AML-193 (cell line): ENCODE measurements at places on chromosomes 12 and 14.

DNA sequence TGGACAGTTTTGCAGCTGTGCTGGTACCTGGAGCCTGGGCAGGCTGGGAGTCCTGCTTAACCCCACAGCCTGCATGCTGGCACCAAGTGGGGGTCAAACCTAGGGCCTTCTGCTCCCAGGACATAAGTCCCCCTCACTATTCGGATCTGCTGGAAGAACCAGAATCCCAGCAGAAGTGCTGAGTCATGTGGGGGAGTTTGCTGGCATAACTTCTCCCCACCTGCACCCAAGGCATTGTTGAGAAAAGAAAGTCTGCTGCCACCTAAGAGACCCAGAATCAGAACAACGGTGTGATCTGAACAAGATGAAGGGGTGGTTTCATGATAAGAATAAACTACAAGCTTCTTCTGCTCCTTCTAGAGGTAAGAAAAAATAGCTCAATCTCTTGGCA, 102.7 kb downstream of the RBM19 start:
- DNase-seq = no peak

DNA sequence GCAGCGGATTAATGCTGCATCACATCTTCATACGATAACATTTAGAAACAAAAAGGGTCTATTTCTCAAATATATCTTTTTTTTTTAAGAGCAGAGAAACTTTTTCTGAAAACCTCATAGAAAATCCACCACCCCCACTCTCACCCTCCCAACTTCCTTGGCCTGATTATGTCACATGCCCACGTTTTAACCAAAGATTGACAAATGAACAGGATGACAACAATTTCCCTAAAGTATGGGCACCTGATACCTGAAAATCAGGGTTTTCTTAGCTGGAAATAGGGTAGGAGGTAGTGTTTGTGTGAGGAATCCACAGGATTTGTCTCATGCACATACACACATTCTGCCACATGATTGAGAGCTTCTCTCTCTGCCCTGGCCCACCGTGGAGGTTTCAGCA, 74.7 kb upstream of the MDM1 start:
- no peak for DNase-seq

DNA sequence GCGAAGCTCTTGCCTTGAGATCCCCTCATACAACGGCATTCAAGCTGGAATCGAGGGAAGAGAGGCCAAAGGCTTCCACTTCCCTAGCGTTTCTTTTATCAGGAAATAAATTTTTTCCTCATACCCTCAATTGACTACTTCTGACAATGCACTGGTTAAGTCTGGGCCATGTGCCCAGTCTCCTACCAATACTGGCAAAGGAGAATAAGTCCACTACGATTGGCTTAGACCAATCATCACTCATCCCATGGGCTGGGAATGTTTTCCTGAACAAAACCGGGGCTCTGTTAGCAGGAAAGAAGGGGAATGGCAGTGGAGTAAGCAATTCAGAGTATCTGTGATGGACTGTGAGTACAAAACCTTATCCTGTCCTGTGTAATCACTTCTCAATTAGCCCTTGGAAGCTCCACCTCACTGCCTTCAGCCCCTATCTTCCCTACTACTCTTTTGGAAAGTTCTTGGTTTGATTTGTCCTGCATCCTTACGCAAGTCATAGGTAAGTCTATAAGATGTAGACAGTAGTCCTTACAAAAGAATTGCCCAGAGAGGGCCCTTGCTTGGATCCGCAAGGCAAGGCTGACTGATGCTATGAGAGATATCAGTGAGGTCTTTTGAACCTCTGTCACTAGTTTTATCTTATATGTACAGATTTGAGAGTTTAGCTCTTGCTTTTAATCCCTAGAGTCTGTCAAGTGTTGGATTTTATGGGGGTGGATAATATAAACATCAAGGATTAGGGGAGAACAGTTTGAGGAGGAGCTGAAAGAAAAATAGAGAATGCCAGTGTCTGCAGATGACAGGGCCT, 36.3 kb upstream of the CDK17 start:
- no peak for DNase-seq

- no peak for DNase-seq
Observed at GRCh38 chr12:27177706-27178105, 66.4 kb upstream of the STK38L start.

GRCh38 chr14:51614707-51615106, 37.0 kb upstream of the FRMD6 start:
- no peak for DNase-seq

- DNase-seq = no peak
Observed at GRCh38 chr12:88428350-88428749, 151.9 kb downstream of the KITLG start.

DNA sequence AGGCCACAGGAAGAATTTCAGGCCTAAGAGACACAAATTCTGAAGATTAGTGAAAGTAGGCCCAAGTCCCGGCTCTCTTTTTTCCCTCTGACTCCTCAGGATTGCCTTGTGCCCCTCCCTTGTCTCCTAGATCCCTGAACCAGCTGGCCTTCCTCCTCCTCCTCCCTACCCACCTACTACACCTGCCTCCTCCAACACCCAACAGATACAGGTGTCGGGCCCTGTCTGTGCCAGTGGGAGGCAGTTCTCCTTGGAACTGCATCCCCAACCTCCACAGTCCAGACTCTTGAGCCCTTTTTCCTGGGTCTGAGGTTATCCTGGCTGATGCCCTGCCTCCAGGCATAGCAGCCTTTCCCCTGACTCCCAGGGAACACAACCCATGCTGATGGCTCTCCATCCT, 1.8 kb downstream of the PPP1R1A start:
- no peak for DNase-seq

- no peak for DNase-seq
Observed at GRCh38 chr12:123410041-123410412, 26.1 kb downstream of the KMT5A start.

DNA sequence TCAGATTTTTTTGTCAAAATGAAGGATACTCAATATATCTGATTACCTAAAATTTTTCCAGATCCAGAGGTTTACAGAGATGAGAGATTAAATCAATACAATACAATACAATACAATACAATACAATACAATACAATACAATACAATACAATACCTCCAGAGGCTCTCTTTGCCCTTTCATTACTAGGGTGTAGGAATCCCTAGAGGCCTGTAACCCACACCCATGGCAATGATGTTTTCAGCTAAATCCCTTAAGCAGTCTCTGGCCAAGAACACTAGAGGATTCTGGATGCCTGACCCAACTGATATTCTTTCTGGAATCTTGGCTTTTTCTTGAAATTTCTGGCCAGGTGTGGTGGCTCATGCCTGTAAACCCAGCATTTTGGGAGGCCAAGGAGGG, 23.7 kb upstream of the AEBP2 start:
- DNase-seq = no peak

- no peak for DNase-seq
Observed at GRCh38 chr14:102008891-102009290, 44.5 kb downstream of the DYNC1H1 start.

GRCh38 chr12:101038289-101038871, 171.7 kb downstream of the SLC5A8 start:
- no peak for DNase-seq

- no peak for DNase-seq
Observed at GRCh38 chr12:31834150-31834549, 105.3 kb upstream of the AMN1 start.

DNA sequence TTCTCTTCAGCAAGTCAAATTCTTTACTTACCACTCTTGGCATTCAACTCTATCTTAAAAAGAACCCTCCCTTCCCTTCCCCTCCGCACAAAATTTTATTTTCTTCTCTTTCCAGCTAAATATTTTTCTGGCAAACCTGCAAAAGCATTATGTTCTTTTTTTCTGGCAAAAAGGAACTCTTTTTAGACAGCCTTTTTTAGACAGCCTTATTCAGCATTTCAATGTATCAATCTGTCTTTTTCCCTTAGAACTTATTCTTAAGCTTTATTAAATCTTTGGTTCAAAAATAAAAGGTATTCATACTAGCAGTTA, 50.5 kb downstream of the SPTLC2 start:
- DNase-seq = no peak

GRCh38 chr12:26786865-26787514, 46.0 kb downstream of the ITPR2 start:
- no peak for DNase-seq

GRCh38 chr12:22287776-22288621, 46.5 kb downstream of the ST8SIA1 start:
- DNase-seq = peak; percentile 13

- DNase-seq = no peak
Observed at GRCh38 chr12:128019996-128020544, 246.9 kb upstream of the TMEM132C start.

DNA sequence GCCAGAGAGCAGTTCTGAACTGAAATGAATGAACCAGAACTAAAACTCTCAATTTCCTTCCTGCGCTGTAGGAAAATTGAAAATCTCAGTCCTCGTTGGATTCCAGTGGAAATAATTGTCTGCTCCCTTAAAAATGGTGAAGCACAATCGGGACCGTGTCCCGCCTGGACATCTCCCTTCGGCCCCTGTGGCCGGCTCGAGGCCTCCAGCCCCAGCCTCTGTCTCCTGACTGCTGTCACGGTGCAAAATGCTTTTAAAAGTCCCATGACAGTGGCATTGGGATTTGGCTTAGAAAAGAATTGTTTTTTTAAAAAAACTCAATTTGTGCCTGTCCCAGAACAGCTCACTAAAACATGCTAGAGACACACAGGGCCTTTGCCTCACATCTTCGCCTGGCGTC, 142.5 kb downstream of the ZNF664 start:
- no peak for DNase-seq

DNA sequence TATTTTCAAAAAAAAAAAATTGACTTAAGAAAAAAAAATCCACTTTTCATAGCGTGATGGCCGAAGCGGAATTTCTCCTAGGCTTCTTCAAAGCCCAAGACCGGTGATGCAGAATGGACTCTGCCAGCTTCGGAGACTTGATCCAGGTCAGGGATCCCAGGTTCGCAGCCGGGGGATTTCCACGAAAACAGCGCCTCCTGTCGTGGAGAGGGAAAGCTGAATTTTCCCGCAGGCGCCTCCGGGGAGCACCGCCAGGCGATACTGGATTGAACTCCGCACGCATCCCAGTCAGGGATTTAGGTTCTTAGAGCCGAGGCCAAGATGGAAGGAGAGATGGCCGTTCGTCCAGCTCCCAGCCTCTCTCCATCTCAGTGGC, 2.1 kb downstream of the TTC6 start:
- no peak for DNase-seq

- DNase-seq = no peak
Observed at GRCh38 chr14:56494167-56494566, 85.4 kb upstream of the TMEM260 start.

DNA sequence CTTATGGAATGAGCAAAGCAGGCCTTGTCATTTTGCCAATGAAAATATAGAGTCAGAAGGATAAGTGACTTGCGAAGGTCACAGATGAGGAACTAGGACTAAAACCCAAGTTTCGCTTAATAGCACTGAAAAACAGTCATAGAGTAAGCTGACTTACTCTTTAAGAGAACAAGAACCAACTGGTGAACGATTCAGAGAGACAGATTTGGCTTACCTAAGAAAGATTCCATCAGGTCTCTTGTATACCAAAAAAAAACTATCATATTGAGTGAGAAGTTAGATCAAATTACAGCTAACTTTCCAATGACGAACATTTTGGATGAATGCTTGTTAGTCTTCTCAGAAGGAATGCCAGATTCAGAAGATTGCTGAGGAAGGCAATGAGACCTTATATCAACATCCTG, 74.2 kb downstream of the ZFC3H1 start:
- no peak for DNase-seq
